Aorta (tissue), 5 donors: ENCODE measurements at places on chromosomes 2 and 18.

DNA sequence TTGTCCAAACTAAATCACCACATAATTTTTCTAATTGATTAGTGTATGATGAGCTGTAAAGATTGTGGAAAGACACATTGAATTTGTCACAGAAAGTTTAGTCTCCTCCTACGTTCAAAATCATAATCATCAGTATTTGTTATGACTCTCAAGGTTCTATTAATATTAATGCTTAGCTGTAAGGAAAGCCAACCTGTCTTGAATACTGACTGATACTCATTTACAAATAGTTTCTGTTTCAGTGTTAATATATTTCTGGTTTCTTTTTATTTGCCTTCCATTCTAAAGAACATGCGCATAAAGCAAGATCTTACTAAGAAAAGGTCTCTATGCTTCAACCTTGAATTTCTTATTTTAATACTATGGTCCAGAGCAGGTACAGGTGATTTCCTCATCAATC lies 55.1 kb downstream of the CPS1 start:
- DNase-seq, result no peak

- no peak for DNase-seq
Observed at GRCh38 chr2:226761195-226761583, 38.4 kb downstream of the IRS1 start.

GRCh38 chr2:109270505-109271312 lies 141.7 kb downstream of the SH3RF3 start:
- DNase-seq, result no peak

DNA sequence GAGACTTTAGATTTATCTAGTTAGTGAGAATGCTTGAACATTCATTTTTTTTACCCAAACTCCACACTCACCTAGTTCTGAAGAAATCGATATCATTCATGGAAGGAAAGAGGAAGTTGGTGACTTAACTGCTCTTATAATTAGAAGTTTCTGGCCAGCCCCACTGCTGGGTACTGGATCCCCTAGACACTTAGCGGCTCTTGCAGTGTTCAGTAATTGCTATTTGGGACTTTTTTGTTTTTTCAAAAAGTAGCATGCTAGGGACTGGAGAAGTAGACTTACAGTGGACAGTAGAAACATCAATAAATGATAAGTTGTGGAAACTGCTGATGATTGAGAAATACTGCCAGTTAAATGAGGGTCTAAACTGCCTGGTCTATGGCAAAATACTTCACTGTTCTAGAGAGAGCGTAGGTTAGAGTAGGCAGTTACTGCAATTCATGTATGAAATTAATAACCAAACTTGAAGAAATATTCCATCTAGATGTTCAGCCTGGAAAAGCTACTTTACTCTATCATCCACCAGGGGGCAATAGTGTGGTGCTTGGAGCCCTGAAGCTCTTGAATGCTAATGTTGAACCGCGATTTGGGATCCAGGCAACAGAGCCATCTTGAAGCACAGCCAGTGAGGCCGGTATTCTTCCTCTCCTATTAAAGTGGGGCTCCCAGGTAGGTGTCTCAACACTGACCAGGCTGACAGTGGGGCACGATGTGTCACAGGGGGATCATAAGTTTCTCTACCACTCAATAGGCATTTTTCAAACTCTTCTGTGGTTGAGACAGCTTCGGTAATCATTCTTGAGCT lies 146.1 kb upstream of the SESTD1 start:
- no peak for DNase-seq

DNA sequence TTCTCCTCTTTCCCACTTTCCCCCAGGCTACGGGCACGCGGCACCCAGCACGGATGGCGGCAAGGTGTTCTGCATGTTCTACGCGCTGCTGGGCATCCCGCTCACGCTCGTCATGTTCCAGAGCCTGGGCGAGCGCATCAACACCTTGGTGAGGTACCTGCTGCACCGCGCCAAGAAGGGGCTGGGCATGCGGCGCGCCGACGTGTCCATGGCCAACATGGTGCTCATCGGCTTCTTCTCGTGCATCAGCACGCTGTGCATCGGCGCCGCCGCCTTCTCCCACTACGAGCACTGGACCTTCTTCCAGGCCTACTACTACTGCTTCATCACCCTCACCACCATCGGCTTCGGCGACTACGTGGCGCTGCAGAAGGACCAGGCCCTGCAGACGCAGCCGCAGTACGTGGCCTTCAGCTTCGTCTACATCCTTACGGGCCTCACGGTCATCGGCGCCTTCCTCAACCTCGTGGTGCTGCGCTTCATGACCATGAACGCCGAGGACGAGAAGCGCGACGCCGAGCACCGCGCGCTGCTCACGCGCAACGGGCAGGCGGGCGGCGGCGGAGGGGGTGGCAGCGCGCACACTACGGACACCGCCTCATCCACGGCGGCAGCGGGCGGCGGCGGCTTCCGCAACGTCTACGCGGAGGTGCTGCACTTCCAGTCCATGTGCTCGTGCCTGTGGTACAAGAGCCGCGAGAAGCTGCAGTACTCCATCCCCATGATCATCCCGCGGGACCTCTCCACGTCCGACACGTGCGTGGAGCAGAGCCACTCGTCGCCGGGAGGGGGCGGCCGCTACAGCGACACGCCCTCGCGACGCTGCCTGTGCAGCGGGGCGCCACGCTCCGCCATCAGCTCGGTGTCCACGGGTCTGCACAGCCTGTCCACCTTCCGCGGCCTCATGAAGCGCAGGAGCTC lies 35.4 kb downstream of the KCNK3 start:
- DNase-seq, result no peak
